ENCODE measurements at places on chromosomes 5 and 9.

- peak; percentile 40 for DNase-seq
Observed at GRCh38 chr5:35003018-35003957, 44.5 kb downstream of the AGXT2 start.

- no peak for DNase-seq
Observed at GRCh38 chr5:10034001-10034400, 215.7 kb downstream of the ATPSCKMT start.

GRCh38 chr9:105154723-105155191 is 89.7 kb upstream of the SLC44A1 start:
- DNase-seq: no peak

- DNase-seq: no peak
Observed at GRCh38 chr5:81826128-81826527, 75.2 kb upstream of the SSBP2 start.

GRCh38 chr9:133127340-133127981 is 6.4 kb upstream of the RALGDS start:
- DNase-seq: peak; percentile 85

- no peak for DNase-seq
Observed at GRCh38 chr5:104998169-104998568, 1435.6 kb upstream of the NUDT12 start.

- DNase-seq: no peak
Observed at GRCh38 chr9:99515895-99516656, 294.0 kb downstream of the SEC61B start.

DNA sequence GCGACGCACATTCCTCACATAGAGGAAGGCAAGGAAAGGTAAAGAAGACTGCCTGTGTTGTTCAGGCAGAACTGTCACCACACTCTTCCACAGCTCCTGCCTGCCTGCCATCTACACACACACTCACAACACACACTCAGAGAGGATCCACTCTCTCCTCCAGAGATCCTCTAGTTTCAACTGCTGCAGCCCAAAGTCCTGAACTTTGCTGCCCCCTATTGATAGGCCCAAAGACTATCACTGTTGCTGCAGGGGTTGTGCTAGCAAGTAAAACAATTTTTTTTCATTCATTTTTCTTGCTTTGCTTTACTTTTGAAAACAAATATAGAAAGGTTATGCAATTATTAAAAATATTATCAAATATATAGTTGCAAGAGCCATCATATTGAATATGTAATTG is 5.9 kb upstream of the CFAP90 start:
- no peak for DNase-seq

GRCh38 chr5:64786372-64786771 is 17.6 kb downstream of the CWC27 start:
- no peak for DNase-seq

- DNase-seq: no peak
Observed at GRCh38 chr9:34326690-34327089, 2.4 kb downstream of the KIF24 start.

- DNase-seq: no peak
Observed at GRCh38 chr9:35522700-35523099, 32.8 kb downstream of the RUSC2 start.

DNA sequence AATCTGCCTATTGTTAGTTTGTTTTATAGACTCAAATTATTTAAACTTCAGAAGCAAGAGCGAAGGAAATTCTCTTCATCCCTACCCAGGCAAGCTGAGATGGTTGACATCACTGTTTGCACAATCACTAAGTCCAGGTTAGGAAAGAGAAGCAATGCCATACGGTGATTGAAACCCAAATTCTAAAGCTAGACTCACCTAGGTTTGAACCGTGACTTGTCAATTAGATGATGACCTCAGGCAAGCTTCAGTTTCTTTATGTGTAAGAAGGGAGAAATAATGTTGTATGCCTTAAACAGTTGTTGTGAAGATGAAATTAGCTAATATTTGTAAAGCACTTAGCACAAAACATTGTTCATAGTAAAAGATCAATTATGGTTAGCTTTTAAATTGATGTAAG is 96.5 kb upstream of the ANKRD55 start:
- DNase-seq: no peak

DNA sequence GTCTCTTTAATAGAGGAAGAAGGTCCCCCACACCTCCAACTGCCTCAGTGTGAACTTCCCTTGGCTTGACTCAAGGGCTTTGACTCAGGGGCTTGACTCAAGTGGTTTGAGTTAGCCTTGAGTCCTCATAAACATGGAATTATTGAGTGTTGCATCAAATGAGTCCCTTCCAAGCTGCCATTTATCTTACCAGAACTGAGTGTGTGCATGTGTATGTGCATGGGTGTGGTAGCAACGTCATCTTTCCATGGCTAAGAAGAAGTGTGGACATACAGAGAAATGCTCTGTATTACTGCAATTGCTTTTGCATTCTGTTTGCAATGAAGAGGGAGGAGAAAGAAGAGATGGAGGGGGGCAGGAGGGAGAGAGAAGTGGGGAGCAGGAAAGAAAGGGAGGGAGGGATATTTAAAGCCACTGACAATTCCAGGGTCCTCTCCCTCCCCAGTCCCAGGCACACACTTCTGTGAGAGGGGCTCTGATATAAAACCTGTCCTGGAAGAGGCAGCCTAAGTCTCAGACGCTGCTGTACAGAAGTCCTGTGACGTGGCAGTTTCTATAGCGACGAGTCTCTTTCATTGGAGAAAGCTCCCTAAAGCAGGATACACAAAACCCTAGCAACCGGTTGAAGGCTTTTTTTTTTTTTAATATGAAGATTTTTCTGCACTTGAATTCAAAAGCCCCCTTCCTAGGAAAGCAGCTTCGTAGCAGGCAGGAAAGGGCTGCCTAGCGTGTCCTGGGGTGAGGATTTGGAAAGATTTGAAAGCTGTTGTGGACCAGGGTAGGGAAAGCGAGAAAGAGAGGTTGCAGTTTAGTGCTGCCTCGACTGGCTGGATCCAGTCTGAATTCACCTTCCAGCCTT is 93.3 kb upstream of the MAP1B start:
- no peak for DNase-seq

DNA sequence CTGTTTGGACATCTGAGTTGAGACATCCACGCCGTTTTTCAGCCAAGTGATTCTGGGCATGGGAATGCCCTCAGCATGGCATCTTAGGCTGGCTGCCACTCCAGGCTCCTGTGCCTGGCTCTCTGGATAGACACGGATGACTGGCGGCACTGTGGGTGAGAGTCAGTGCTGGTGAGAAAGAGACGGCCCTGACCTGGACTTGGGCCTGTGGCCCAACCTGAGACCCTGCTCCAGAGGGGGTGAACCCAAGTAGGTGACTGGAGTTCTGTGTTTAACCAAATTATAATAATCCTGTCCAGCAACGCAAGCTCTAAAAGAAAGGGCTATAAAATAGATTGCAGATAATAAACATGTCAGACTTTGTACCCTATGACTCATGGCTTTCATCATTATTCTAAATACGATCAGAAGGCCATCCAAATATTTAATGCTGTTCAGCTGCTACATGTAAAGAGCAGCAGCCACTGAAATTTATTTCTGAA is 173.9 kb downstream of the HSPA4 start:
- no peak for DNase-seq

- no peak for DNase-seq
Observed at GRCh38 chr5:151022511-151023018, 2.2 kb downstream of the GPX3 start.

DNA sequence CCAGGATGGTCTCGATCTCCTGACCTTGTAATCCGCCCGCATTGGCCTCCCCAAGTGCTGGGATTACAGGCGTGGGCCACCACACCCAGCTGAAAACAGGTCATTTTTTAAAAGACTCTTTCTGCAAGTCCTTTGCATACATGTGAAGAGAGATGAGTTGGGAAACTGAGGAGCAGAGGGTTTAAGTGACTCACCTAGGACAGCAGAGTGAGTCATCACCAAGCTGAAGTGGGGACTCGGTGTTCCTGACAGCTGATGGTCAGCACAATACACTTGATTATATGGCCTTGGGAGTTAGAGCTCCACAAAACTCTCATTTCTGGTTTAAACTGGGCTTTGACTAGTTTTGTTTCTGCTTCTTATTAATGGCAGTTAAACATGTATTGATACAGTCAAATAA is 38.1 kb upstream of the SSBP2 start:
- no peak for DNase-seq

DNA sequence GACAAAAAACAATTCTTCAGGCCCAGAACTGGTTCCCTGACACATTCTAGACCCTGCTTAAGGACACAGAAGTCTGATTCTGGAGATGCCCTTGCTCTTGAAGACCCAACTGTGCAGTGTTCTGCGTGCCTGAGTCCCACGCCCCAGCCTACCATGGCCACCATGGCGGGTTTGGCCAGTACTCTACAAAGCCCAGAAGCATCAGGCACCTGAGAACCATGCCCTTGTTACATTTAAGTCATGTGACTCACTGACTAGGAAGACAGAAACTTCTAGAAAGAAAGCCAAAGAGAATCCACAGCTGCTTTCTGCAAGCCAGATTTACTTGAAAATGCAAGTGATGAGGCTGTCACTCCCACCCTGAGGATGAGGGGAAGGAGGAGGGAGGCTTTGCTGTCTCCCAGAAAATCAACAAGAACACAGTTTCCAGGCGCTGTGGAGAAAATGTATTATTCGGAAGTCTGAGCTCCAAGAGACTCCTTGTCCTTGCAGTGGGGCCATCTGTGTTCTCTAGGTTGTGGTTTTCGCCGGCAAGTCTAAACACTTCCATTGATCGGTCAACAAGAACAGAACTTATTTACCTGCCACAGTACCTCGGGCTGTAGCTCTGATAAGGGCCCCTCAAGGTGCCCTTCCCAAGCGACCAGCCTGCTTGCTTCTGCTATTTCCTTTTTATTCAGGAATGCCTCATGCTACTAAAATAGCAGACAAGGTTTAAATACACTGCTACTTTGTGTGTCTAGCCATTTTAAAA is 81.3 kb upstream of the DMRT1 start:
- DNase-seq: no peak

GRCh38 chr9:88922091-88922490 is 69.2 kb upstream of the S1PR3 start:
- peak; percentile 52 for DNase-seq

DNA sequence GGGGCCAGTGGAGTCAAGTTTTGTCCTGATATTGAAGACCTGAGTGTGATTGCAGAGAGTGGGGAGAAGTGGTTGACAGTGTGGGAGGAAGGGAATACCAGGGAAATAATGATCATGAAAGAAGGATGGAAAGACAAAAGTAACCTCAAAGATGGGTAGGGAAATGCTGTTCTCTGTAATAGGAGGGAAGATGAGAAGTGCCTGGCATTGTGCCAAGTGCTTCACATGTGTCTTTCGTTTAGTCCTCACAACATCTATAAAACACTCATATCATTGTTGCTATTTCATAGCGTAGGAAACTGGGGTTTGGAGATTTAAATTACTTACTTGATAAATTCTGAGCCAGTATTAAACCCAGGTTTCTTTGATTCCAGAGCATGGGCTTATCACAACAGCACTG is 472.3 kb downstream of the LRRC70 start:
- DNase-seq: no peak

GRCh38 chr5:172266676-172267092 is 16.9 kb downstream of the UBTD2 start:
- no peak for DNase-seq

DNA sequence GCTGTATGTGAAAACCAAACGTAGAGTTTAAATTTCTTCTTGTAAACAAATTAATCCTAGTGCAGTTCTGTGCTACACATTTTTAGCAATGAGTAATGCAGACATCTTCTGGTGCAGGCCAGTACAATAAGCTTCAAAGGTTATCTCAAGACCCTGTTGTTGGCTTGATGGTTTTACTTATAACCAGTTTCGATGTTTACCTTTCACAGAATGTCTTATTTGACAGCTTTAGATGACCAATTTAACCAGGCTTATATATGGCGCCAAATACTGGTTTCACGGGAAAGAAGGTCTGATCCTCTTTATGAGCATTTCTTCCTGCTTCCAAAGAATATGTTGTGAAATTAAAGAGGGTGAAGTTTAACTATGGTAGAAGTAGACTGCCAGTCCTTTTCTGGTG is 9.9 kb downstream of the ZFAND5 start:
- no peak for DNase-seq

DNA sequence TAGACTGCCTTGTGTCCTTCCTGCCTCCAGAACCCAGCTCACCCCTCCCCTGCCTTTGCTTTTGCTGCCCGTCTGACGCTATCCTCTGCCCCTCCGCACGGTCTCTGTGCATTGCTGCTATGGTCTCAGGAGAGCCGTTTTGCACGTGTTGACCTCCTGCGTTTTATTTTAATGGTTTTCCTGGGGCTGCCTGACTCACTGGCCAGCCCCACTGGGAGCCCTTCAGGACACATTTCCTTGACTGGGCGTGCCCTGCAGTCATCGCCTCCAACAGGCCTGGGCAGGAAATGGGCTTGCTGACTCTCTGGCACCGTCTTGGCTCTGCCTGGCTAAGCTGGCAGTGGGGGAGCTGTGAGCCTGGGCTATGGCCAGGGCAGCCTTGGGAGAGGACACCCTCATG is 17.9 kb upstream of the ASS1 start:
- DNase-seq: no peak

GRCh38 chr5:102794677-102795331 is 39.7 kb downstream of the PAM start:
- no peak for DNase-seq

DNA sequence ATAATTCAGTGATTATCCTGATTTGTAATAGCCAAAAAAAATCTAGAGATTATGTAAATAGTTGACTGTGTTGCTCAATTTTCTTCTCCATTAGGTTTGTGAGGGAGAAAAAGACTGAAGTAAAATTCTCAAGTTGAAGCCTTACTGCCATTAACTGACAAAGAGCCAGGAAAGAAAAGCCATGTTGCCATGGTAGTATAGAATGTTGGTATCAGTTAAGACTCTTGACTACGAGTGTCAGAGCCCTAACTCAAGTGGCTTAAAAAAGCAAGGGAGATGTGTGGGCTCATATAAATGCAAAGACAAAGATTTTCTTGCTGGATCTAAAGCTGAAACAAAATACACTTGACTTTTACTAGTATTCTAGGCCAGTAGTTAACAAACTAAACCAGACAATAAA is 571.7 kb downstream of the KCTD16 start:
- no peak for DNase-seq

DNA sequence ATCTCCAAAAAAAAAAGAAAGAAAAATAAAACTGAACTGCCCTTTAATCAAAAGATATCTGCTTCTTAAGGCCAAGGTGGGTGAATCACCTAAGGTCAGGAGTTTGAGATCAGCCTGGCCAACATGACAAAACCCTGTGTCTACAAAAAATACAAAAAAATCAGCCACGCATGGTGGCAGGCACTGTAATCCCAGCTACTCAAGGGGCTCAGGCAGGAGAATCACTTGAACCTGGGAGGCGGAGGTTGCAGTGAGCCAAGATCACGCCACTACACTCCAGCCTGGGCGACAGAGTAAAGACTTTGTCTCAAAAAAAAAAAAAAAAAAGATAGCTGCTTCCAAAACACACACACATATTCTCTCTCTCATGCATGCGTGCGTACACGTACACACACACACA is 17.8 kb downstream of the SCAI start:
- DNase-seq: no peak

- peak; percentile 86 for DNase-seq
Observed at GRCh38 chr5:42992088-42992879, 47.8 kb downstream of the ANXA2R start.

DNA sequence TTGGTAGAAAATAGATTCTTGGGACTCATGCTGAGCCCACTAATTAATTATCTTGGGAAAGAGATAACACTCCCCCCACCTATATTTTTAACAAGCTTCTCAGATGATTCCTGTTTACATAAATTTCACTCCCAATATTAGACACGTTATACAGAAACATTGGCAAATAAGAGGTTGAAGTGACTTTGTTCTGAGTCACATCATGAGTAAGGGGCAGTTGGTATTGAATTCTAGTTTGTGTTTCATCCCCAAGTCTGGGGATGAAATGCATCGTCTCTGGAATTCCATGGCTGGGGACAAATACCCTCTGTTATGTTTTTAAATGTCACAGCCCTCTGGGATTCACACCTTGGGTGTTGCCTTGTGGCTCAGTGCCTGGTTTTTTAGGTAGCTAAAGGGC is 41.0 kb downstream of the BASP1 start:
- DNase-seq: no peak
